ENCODE measurements at places on chromosomes 4 and X.

- no peak for DNase-seq
Measured at GRCh38 chr4:148161601-148162000, 280.6 kb downstream of the NR3C2 start.

DNA sequence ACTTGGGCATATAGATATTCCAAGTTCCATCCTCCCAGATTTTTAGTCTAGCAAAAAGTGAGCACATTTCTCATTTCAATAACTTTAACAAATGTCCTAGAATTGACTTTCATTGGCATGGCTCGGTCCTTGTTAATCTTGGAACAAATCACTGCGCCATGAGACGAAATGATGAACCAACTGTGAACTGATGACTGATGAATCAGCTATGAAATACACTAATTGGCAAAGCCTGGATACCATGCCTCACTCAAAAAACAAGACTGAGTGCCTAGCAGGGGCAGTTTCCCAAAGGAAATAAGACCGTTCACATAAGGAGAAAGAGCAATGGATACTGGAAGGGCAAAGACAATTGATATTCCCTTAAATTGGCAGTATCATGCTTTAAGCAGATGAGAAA lies 248.6 kb upstream of the VEGFC start:
- no peak for DNase-seq

DNA sequence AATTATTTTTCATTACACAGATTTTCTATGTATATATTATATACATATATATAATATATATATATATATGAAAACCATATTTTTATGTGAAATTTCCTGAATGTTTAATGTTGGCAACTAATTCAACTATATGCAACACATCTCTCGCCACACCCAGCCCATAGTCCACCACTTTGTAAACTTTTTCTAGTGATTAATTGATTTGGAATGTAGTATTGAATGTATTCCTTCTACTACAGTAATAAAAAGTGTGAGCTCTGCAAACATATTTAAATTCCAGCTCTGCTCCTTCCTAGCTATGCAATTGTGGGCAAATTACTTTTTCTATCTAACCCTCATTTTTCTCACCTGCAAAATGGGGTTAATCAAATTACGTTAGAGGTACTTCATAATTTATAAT lies 187.8 kb downstream of the TEX11 start:
- DNase-seq, result no peak

DNA sequence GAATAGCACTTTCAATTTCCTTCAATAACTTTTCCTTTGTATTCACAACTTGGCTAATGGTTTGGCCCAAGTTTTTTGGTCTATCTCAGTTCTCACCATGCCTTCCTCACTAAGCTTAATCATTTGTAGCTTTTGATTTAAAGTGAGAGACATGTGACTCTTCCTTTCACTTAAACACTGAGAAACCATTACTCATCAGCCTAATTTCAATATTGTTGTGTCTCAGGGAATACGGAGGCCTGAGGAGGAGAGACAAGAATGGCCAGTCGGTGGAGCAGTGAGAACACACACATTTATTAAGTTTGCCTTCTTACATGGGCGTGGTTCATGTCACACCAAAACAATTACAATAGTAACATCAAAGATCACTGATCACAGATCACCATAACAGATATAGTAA lies 56.7 kb downstream of the TSPAN5 start:
- peak; percentile 58 for DNase-seq

GRCh38 chrX:100316987-100317386 lies 93.1 kb downstream of the PCDH19 start:
- no peak for DNase-seq

- no peak for DNase-seq
Measured at GRCh38 chr4:147785129-147785528, 53.2 kb downstream of the ARHGAP10 start.

GRCh38 chr4:21555083-21555482 lies 393.5 kb downstream of the KCNIP4 start:
- no peak for DNase-seq

DNA sequence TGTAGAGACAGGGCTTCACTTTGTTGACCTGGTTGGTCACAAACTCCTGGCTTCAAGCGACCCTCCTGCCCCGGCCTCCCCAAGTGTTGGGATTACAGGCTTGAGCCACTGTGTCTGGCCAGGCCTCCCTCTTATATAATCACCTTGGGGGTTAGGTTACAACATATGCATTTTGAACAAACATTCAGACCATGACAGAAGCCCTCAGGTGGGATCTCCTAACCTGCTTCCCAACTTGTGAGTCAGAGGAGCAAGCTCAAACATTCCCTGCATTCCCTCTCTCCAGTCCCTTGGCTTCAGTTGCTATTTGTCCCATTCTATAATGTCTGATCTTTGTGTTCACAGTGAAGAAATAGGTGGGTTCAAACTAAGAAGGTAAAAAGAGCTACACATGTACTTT lies 76.5 kb upstream of the NRK start:
- no peak for DNase-seq

GRCh38 chr4:146105464-146105863 lies 70.1 kb upstream of the LSM6 start:
- DNase-seq, result no peak

- peak; percentile 83 for DNase-seq
Measured at GRCh38 chr4:183444214-183445096, at the start of gene CDKN2AIP. TSS of gene CDKN2AIP (plus strand) at chr4:183444636. CDS start at chr4:183444798, 162 bp downstream.

- DNase-seq, result no peak
Measured at GRCh38 chr4:184066584-184067300, 150.9 kb downstream of the ENPP6 start.

- DNase-seq, result no peak
Measured at GRCh38 chr4:166941629-166942028, 292.7 kb downstream of the SPOCK3 start.

- DNase-seq, result no peak
Measured at GRCh38 chr4:145907812-145908211, 30.8 kb downstream of the ZNF827 start.

DNA sequence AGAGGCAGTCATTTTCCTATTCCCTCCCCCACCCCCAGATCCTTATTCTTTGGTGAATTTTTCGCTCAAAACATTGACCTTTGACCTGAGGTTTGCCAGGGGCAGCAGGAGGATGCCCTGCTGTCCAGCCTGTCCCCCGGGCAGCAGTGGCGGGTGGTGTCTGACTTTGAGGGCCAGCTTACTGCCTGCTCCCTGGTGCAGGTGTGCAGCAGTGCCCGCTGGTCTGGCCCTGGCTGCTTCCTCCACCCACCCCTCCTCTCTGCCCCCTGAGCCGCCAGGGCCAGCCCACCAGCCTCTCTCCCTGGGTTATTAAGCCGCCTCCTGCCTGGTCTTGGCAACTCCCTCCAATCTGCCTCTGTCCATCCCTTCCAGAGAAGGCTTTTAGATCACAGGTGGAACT lies 40.8 kb upstream of the GRPEL1 start:
- no peak for DNase-seq

- no peak for DNase-seq
Measured at GRCh38 chr4:110128029-110128428, 70.4 kb downstream of the ELOVL6 start.

GRCh38 chr4:15510961-15511360 lies 41.3 kb downstream of the CC2D2A start:
- DNase-seq, result no peak

DNA sequence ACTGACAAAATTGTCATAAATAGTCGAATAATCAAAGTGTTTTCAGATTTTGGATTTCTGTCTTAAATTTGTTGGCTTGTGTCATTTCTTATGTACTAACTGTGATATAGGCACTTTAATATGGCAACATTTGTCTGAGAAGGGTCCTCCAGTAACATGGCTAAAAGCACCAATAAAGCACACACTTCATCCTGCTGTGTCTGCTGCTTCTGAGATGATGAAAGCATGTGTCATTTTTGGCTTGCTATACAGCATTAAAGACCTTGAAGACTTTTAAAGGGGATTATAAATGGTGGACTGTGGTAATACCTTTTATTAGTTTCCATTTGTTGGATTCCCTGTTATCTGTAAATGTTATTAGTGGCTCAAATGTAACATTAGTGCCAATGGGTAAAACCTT lies 551.8 kb upstream of the GRID2 start:
- DNase-seq, result no peak

DNA sequence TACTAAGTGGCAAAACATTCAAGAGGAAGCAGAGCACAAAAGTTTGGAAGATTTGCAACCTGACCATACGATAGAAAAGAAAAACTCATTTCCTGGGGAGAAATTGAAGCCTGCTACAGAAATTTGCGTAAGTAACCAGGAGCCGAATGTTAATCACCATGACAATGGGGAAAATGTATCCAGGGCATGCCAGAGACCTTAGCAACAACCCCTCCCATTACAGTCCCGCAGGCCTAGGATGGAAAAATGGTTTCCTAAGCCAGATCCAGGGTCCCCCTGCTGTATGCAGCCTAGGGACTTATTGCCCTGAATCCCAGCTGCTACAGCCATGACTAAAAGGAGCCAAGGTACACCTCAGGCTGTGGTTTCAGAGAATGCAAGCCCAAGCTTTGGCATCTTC lies 472.2 kb upstream of the KLHL4 start:
- no peak for DNase-seq

DNA sequence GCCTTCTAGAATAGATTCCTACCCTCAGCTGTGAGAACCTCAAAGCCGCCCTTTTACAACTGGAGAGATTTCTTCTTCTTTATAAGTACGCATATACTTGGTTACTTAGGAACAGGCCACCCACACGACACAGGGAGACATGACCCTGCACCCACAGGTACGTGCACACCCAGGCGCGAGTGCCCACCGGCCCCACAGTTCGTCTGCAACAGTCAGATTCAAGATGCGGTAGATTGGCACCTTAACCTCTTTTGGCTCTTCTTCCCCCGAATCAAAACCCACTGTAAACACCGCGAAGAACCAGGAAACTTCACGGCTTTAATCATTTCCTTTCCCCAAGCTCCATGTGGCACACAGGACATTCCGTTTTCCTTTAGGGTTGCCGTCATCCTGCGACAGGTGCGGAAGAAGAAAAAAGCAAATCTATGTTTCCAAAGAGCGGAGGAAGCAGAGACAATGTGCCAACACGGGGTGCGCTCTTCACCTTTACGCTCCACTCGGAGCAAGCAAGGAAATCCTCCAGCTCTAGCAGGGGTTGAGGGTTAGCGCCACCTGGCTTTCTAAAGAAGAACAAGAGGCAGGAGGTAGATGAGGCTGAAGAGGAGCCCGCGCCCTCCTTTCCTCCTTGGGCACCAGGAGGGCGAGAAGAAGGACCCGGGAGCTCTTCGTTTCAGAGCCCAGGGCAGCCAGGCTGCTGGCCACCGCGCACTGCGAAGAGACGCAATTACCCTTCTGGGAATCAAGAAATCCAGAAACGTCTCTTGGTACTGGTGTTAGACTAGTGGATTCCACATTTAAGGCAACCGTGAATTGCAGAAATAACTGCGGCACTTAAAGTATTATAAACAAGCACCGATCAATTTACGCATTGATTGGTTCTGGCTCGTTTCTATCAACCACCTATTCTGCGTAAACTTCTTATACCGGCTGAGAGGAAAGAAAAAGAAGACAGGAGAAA lies 35.7 kb downstream of the HAND2 start:
- peak; percentile 62 for DNase-seq

GRCh38 chr4:31045724-31046318 lies 325.7 kb downstream of the PCDH7 start:
- peak; percentile 36 for DNase-seq

GRCh38 chr4:92433272-92433758 lies 129.5 kb downstream of the GRID2 start:
- no peak for DNase-seq

GRCh38 chr4:54843106-54843505 lies 185.3 kb downstream of the KIT start:
- DNase-seq, result no peak

GRCh38 chrX:17679820-17680219 lies 57.5 kb upstream of the SCML1 start:
- DNase-seq, result no peak

DNA sequence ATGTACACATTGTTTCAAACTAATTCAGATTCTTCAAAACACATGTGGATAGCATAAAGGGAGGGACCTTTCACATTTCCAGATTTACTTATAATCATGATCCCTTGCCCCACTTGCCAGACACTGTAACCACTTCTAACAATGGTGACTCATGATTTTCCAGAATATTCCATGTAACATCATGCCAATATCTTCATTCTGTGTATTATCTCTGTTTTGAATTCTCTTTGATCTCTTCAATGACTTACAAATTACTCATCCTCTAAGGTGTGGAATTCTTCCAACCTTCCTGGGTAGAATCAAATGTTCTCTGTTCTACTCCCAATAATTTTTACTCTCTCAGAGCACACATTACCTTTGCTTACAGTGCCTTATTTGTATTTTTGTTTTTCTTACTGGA lies 517.1 kb downstream of the PCDH7 start:
- no peak for DNase-seq

GRCh38 chr4:141851246-141851891 lies 215.0 kb downstream of the IL15 start:
- DNase-seq, result no peak

Measured in kidney glomerular epithelial cell (primary cell).